ENCODE measurements at places on chromosomes 16 and 17. TPM values are rescaled to one million over a fixed set of nuclear protein-coding genes. Genes with fewer than 3 reads are reported as not detected.
A peak's percentile ranks its signal among the peaks of the same experiment; 100 is the strongest.

- H3K36me3 ChIP-seq = no peaks in the 10 kb centered on the region
- no peak overlapping the region for H3K4me3 ChIP-seq
- H3K27me3 ChIP-seq = peaks cover 21% of the 10 kb centered on the region
- H3K27ac ChIP-seq = no peak overlapping the region
- DNase-seq = no peak
- peaks cover 7% of the 10 kb centered on the region for H3K4me1 ChIP-seq
Measured at GRCh38 chr16:86727131-86727530, 148.8 kb downstream of the FOXL1 start.

DNA sequence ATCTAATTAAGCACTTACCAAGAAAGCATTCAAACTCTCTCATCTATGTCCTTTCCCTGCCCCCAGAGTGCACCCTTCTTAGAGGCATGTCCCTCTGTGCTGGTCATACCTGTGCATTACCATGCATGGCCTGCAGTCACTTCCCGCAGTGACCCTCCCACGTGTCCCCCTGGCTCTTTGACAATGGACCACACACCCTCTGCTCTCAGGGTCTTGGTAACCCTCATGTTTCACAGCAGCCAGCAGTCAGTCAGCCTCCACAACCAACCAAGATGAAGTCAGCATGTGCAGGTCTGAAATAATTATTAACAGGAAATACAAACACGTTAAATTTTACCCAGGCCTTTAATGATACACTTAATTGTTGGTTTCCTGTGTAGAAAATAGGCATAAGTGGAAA lies 10.1 kb downstream of the KRT33A start:
- H3K4me1 ChIP-seq = no peaks in the 10 kb centered on the region
- no peak overlapping the region for H3K27ac ChIP-seq
- no peak overlapping the region for H3K4me3 ChIP-seq
- DNase-seq = no peak
- no peaks in the 10 kb centered on the region for H3K27me3 ChIP-seq

DNA sequence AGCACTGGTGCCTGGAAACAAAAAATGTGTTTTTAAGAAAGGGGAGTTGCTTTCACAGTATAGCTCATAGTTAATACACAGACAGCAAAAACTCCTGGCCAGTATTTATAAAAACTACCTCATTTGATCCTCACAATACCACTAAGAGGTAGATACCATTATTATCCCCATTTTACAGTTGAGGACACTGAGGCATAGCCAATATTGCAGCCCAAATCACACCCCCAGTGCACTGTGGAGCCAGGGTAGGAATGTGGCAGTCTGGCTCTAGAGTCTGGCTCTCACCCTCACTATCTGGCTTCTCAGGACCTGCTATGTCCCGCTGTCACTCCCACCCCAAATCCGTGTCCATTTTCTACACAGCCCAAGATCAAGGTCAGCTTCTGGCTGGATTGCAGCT lies 2.6 kb downstream of the ARHGAP23 start:
- no peak for DNase-seq
- peaks cover 3% of the 10 kb centered on the region for H3K36me3 ChIP-seq
- H3K27me3 ChIP-seq = no peaks in the 10 kb centered on the region
- H3K4me1 ChIP-seq = peaks cover 30% of the 10 kb centered on the region
- no peak overlapping the region for H3K27ac ChIP-seq

GRCh38 chr17:40345161-40345993 lies 19.2 kb downstream of the GJD3 start:
- no peaks in the 10 kb centered on the region for H3K27me3 ChIP-seq
- peaks cover 72% of the 10 kb centered on the region for H3K4me1 ChIP-seq
- H3K36me3 ChIP-seq = peaks cover 15% of the 10 kb centered on the region
- H3K4me3 ChIP-seq = peak overlapping the region; percentile 81

GRCh38 chr16:83689385-83689831 lies 118.4 kb upstream of the HSBP1 start:
- H3K36me3 ChIP-seq = no peaks in the 10 kb centered on the region
- H3K27me3 ChIP-seq = peaks cover 3% of the 10 kb centered on the region
- peaks cover 15% of the 10 kb centered on the region for H3K4me1 ChIP-seq
- DNase-seq = peak; percentile 86
- no peak overlapping the region for H3K27ac ChIP-seq
- no peak overlapping the region for H3K4me3 ChIP-seq

GRCh38 chr17:77403854-77404253 lies 263.1 kb downstream of the SEC14L1 start:
- H3K4me1 ChIP-seq = peaks cover 64% of the 10 kb centered on the region
- no peak overlapping the region for H3K4me3 ChIP-seq
- H3K27ac ChIP-seq = peak overlapping the region; percentile 79
- peaks cover 38% of the 10 kb centered on the region for H3K36me3 ChIP-seq
- no peak for DNase-seq

DNA sequence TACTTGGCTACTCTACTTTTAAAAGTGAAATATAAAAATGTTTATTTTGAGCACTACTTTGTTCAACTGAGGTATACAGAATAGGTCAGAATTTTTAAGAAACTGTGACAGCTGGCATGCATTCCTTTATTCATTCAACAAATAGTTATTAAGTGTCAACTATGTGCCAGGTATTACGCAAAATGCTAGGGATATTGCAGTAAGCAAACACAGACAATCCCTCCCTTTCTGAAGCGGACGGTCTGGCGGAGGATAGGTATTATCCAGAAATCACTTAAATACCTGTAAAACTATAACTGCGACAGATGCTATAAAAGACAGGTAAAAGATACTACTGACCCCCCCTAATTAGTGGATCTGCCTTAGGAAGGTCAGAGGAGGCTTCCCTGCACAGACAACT lies 26.1 kb downstream of the METTL16 start:
- no peak overlapping the region for H3K27ac ChIP-seq
- no peaks in the 10 kb centered on the region for H3K4me1 ChIP-seq
- H3K27me3 ChIP-seq = no peaks in the 10 kb centered on the region
- no peak for DNase-seq
- H3K36me3 ChIP-seq = no peaks in the 10 kb centered on the region

DNA sequence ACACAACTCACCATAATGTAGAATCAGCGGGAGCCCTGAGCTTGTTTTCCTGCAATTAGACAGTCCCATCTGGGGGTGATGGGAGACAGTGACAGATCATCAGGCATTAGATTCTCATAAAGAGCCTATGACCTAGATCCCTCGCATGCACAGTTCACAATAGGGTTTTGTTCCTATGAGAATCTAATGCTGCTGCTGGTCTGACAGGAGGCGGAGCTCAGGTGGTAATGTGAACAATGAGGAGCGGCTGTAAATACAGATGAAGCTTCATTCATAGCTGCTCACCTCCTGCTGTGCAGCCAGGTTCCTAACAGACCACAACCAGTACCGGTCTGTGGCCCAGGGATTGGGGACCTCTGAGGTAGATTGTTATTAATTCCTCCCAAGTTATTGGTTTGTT lies 2.9 kb upstream of the DOK4 start:
- H3K27ac ChIP-seq = no peak overlapping the region
- no peak overlapping the region for H3K4me3 ChIP-seq
- peaks cover 13% of the 10 kb centered on the region for H3K4me1 ChIP-seq
- no peak for DNase-seq
- H3K36me3 ChIP-seq = no peaks in the 10 kb centered on the region

GRCh38 chr17:64502021-64502420 lies 4.1 kb downstream of the DDX5 start:
- H3K27ac ChIP-seq = peak overlapping the region; percentile 99
- no peaks in the 10 kb centered on the region for H3K27me3 ChIP-seq
- peaks cover 66% of the 10 kb centered on the region for H3K4me1 ChIP-seq
- no peak for DNase-seq
- H3K4me3 ChIP-seq = peak overlapping the region; percentile 2

- no peak overlapping the region for H3K4me3 ChIP-seq
- peaks cover 22% of the 10 kb centered on the region for H3K27me3 ChIP-seq
- peaks cover 9% of the 10 kb centered on the region for H3K4me1 ChIP-seq
- peak; percentile 85 for DNase-seq
- H3K36me3 ChIP-seq = no peaks in the 10 kb centered on the region
Measured at GRCh38 chr16:83835586-83836566, 28.1 kb downstream of the HSBP1 start.

LITAFD gene
- total RNA-seq = not detected

C17orf107 gene
- 4.0 TPM for total RNA-seq

PABPN1L gene
- total RNA-seq = not detected

MEIOB gene
- not detected for total RNA-seq

CENPX gene
- total RNA-seq = 18.8 TPM

All from osteoblast (primary cell).